ENCODE measurements at places on chromosomes 5 and 9. TPM values are rescaled to one million over a fixed set of nuclear protein-coding genes. Genes with fewer than 3 reads are reported as not detected.

DNA sequence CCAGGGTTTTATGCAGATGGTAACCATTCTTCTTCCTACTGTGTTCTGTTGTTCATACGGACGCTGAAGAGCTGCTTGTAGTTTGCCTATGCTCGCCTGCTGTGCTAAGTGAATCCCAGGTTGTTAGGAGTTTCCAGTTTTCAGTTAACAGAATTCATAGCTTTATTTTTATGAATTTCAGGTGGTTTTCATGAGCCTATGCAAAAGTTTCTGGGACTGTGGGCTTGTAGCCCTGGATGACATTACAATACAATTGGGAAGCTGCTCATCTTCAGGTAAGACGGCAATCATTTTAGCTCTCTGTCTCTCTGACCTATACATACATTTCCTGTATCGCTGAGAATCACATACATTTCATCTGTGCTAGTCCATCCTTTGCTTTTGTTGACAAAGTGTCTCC, 90.3 kb upstream of the SMC5 start:
- H3K36me3 ChIP-seq, result no peaks in the 10 kb centered on the region
- no peaks in the 10 kb centered on the region for H3K4me1 ChIP-seq
- H3K27me3 ChIP-seq, result no peaks in the 10 kb centered on the region
- H3K4me3 ChIP-seq, result no peak overlapping the region
- no peak overlapping the region for H3K27ac ChIP-seq

- H3K36me3 ChIP-seq, result peaks cover 7% of the 10 kb centered on the region
- DNase-seq, result no peak
- H3K4me3 ChIP-seq, result no peak overlapping the region
- no peaks in the 10 kb centered on the region for H3K27me3 ChIP-seq
- H3K4me1 ChIP-seq, result peaks cover 64% of the 10 kb centered on the region
- no peak overlapping the region for H3K27ac ChIP-seq
These were observed 114.1 kb upstream of the ELL2 start for GRCh38 chr5:96075579-96076289.

- H3K4me1 ChIP-seq, result no peaks in the 10 kb centered on the region
- no peak for DNase-seq
- no peak overlapping the region for H3K27ac ChIP-seq
- H3K4me3 ChIP-seq, result no peak overlapping the region
- no peaks in the 10 kb centered on the region for H3K27me3 ChIP-seq
These were observed 107.3 kb downstream of the OR2K2 start for GRCh38 chr9:111222757-111223156.

DNA sequence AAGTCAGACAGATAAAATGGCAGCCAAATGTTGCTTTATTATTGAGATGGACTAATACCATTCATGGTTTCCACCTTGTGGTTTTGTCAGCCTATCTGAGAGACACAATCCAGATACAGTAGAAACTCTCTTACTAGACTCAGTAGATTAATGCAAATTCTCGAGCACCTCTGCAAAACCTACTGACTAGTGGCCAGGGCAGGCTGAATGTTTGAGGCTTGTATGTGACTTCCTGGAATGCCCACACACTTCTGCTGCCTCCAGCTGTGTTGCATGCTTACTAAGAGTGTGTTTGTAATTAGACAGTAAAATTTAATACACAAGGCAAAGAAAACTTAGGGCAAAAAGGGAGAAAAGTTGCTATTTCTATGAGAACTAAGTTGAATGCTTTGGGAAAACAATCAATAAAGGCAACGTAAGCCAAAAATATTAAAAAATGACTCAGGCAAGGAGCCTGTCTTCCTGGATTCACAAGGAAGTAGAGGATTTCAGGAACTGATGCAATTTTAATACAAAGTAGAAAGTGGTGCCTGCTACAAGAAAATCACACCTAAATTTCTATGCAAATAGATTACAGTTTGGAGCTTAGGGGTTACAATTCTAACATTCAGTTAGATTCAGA, 30.2 kb upstream of the CCNG1 start:
- H3K4me1 ChIP-seq, result peaks cover 2% of the 10 kb centered on the region
- H3K36me3 ChIP-seq, result no peaks in the 10 kb centered on the region
- no peak overlapping the region for H3K4me3 ChIP-seq
- peaks cover 11% of the 10 kb centered on the region for H3K27me3 ChIP-seq
- H3K27ac ChIP-seq, result no peak overlapping the region

Gene HMGCS1
- 232 TPM for total RNA-seq

Gene MLANA
- total RNA-seq, result not detected

Gene SLC25A48
- total RNA-seq, result not detected

Measured in activated T-helper 2 cell treated with anti-CD3 and anti-CD28 coated beads, Interferon-gamma antibody, Interleukin-2, Interleukin-4, amounts not matched to agents 10 μg/mL and 5 μg/mL and 100 μg/mL, durations not matched to agents 14 hours and 24 hours and 36 hours (primary cell).